Vagina (tissue), 2 donors: ENCODE measurements at places on chromosomes 13 and 19. TPM values are rescaled to one million over a fixed set of nuclear protein-coding genes. Genes with fewer than 3 reads are reported as not detected.

Gene PSG11
- not detected for total RNA-seq

DNA sequence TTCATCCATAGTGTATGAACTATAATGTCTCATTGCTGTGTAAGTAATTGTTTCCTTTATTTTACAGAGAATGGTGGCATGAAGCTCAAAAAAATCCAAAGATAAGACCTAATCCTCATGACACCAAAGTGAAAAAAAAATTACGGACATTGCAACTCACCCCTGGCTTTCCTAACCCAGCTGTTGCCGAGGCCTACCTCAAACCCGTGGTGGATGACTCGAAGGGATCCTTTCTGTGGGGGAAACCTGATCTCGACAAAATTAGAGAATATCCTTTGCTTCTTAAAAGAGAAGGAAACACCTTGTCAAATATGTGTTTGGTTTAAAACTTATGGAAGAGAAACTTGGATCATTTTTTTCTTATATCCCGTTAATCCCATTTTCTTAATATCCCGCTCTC lies 26.3 kb downstream of the ERCC5 start:
- DNase-seq: no peak

DNA sequence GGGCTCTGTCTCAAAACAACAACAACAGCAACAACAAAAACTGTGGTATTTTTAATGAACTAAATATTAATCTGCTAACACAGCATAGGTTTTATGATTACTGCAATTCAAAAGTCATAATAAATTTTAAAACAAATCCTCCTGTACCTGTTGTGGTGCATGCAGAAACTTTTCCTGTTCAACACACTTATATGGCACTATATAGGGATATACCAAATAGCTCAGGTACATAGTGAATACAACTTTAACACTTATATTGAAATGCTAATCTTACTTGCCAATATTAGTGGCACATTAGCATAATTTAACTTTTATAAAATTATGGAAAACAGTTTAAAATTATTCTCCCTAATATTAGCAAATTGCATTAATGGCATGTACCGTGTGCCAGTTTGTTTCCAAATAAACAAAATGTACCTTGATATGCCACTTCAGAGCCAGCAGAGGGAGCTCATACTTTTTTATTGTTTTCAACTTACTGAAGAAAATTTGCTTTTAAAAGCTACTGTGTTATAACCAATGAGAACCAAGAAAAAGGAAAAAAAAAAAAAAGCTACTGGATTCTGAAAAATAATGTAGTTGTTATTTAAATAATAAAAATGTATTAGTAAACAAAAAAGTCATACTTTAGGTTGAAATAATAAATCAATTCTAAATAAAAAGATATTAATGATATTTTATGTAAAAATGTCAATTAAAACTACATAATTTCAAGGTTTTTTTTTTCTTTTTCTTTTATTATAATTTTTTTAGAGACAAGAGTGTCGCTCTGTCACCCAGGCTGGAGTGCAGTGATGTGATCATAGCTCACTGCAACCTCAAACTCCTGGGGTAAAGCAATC lies 18.0 kb upstream of the RBM26 start:
- DNase-seq: no peak

GRCh38 chr13:100532090-100532766 lies 56.4 kb downstream of the GGACT start:
- no peak for DNase-seq

Gene VSIG10L
- total RNA-seq: 20.1 TPM

- no peak for DNase-seq
Observed at GRCh38 chr13:19150712-19151228, 30.9 kb downstream of the TUBA3C start.

Gene CTXN1
- 14.2 TPM for total RNA-seq

DNA sequence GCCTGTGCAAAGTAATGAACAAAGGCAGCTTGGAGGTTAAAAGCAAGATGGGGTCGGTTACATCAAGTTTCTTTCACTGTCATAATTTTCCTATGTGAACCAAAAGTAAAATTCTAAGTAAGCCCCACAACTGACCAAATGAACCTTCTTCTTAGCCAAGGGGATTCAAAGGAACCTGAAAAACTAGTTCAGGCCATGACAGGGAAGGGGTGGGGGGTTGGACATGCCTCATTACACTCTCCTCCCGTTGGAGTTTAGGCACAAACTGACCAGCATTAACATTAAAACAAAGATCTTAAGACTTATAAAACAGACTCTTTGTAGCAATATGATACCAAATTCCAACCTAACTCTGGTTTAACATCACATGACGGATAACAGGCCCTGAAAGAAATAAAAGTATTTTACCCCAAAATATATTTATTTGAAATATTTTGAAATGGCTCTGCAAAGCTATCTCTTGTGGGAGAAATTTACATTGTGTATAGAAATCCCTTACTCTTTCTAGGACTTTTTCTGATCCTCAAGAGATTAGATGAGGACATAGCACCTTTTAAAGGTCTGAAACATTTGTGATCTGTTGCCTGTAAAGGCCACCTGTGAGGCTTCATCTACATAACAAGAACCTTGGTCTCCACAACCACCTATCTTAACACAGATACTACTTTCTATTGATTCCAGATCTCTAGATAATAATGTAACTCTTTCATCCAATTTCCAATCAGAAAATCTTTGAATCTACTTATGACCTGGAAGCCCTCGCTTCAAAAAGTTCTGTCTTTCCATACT lies 1829.0 kb upstream of the MIR17HG start:
- DNase-seq: no peak

DNA sequence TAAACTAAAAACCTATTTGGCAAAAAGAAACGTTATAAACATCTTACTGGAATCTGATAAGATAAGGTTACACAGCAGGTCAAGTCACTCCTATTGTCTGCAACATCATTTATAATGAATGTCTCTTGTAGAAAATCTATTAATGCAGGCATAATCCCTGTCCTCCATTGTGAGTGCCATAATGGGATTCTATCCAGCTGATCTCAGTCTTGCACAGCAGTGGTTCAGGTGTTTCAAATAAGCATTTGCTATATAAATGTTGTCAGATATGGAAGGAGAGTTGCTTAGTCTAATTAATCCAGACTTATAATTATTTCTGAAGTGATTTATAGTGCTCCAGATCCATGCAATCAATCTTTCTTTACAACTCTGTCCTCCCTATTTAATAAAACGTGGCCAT lies 186.5 kb upstream of the ATXN8OS start:
- DNase-seq: no peak

GRCh38 chr13:51772781-51773180 lies 31.2 kb downstream of the DHRS12 start:
- peak; percentile 83 for DNase-seq

Gene SLC5A5
- not detected for total RNA-seq

DNA sequence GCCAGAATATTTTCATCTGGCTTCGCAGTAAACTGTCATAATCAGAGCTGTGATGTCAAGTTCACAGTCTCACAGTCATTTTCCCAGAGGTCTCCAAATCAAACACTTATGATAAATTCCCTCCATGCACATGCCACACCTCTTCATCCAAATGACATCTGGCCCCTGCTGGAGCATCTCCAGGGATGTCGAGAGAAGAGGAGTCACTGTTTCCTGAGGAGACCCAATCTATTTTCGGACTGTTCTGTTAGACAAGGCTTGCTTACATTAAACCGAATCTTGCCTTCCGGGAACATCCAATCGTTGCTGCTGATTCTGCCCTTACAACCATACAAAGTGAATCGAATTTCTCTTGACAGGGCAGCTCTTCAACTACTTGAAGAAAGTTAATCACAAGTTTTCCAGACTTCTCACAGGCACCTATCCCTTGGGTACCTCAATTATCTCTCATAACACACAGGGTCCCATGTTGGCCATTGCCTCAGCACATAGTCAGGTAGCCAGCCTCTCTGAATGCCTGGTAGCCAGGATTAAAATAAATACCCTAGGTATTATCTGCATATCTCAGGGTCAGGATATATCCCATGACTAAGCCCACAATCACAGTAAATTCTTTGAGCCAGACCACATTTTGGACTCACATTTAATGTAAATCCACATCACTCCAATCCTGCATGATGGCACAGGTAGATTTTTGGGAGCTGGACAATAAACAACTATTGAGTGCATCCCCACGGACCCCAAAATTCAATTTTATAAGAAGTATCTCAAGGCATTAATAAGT lies 182.5 kb downstream of the ABCC4 start:
- DNase-seq: no peak
